ENCODE measurements at places on chromosomes 2 and 18.
A peak's percentile ranks its signal among the peaks of the same experiment; 100 is the strongest.

- DNase-seq, result no peak
These were observed 95.0 kb downstream of the MBP start for GRCh38 chr18:77037567-77037966.

DNA sequence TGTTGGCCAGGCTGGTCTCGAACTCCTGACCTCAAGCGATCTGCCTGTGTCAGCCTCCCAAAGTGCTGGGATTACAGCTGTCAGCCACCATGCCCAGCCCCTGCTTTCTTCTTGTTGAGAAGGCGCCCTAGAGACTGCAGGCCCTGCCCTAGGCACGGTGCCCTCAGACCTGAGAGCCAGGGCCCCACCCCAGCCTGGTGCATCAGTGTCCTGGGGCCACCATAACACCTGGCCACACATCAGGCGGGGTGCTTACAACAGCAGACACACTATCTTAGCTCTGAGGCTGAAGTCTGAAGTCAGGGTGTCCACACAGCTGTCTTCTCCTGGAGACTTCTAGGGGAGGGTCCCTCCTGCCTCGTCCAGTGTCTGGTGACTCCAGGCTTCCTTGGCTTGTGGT is 120.6 kb downstream of the NDUFA10 start:
- DNase-seq, result no peak

GRCh38 chr2:230908595-230909191 is 16.3 kb downstream of the GPR55 start:
- peak; percentile 11 for DNase-seq

DNA sequence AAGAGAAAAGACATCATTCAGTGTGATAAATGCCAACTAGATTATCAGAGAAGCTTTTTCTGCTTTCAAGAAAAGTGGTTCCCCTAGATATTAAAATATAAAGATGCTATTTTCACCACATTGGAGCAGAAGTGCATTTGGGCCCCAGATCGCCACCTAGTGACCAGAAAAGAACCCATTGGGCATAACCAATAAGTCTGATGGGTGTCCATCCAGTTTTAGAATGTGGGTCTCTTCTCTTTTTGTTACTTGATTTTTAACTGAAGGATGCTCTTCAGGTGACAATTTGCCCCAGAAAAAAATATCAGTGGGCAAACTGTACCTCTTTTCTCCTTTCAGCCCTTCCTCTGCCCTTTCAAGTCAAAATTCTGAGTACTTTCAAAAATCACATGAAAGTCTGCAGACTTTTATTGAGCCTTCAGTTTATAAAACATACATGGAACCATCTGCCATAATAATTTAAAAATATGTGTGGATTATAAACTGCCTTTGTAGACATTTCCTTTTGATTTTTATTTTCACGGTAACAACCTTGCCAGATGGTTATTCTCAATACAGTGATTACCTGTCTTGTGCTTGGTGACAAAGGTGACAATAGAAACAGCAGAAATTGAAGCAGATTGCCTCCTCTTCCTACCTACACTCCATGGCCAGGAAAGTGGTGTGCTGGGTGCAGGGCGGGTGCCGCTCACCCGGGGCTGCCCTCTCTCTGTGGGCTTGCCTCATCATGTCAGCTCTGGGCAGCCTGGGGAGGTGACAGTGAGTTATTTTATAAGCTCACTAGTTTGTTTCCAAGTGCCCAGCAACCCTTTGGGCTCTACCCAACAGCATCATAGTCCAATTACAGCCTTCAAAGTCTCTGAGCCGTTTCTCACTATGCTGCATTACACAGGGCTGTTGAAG is 124.5 kb downstream of the DCDC2C start:
- no peak for DNase-seq

DNA sequence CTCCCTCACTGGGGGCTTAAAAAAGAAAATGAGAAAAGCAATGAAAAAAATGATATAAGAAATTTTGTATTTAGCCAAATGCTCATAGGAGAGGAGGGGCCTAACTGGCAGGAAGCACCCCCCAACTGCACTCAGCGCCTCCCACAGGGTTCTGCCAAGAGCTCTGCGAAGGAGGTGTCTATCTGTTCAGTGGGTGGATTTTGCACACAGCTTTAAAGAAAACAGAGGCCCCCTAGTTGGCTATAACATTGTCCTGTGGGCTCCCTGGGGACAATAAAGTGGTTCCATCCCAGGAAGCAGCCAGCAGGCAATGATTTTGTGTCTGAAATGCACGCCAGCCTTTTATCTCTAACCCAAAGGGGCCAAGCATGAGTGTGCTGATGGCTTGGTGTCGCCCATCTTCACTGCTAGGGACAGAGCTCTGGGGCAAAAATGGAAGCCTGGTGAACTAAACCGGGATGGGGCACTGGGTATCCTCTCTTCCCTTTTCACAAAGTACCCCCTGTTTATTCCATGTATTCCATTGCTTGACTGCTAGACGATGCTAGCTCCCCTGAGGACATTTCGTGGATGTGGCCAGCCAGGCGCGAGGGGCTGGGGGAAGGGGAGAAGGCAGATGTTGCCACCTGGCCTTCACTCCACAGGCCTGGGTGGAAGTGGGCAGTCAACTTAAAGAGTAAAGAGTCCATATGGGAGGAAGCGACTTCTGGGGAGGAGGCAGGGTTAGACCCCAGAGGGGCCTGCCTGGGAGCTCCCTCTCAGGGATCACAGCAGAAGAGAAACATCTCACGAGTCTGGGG is 205.7 kb downstream of the CYP26B1 start:
- peak; percentile 65 for DNase-seq

GRCh38 chr18:71028285-71028762 is 739.5 kb downstream of the SOCS6 start:
- no peak for DNase-seq

DNA sequence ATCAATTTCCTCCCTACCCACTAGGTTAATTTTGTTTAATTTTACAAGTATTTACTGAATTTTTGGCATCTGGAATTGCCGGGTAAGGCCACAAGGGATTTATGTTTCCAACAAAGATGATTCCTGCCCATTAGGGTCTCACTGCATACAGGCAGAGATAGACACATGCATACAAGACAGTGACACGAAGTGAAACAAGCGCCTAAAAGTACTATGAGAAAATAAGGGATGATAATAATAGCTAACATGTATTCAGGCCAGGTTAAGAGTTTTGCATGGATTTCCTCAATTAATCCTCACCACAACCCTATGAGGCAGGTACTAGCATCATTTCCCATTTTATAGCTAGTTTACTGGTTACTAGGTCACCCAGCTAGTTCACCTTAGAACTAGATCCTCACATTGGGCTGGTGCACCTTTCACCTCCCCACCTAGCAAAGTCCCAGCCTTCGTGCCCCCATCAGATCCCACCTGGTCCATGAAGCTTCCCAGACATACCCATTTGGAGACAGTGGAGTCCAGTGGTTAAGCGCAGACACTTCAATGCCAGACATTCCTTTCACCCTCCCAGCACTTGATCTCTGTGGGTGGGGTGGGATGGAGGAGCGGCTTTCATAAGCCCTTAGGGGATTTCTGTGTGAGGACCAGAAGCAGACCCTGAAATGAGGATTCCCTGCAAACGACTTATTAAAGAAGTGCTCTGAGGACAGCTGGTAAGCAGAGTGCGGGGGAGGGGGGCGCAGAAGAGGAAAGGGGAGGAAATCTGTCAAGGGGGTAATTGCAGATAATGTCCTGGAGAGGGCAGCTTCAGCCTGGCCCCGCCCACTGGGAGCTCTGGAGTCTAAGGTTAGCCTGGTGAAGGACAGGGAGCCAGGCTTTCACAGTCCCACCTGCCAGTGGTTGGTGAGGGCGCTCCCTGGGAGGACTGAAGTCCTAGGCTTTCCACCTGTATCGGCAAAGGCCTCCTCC is 5.8 kb upstream of the DGUOK start:
- no peak for DNase-seq

DNA sequence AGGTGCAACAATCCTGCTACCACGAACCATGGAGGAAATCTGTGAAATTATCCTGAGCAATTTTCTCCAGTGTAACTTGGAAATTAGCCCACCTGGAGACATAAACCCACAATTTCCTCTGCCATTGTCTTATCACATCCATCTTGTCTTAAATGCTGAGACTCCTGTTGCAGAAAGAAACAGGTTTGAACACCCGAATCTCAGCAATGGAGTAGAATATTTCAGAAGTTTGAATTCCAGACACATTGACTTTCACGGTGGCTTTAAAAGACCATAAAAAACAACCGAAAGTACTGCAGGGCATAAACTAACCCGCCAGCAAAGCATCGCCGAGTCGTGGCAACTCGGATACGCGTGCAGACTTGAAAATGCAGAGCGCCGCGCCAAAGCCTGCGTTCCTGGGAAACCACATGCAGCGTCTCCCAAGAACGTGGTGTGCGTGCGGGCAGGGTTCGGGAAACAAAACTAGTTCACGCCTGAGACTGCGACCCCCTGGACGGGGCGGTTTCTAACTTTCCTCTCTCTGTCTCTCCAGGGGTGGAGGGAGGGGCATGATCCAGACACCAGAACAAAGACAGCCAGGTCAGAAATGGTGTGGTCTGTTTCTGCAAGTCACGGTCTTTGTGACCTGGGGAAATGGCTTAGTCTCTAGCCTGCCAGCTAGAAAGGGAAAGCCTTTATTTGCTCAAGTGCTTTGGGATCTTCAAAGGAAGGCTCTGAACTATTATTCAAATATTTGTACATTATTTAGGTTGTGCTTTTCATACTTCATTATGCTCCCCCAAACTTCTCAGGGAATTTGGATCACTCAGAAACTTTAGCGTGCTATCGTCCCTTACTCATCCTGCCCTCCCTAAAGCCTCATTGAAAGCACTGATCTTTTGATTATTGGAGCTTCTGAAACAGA is 26.9 kb upstream of the KCTD1 start:
- DNase-seq, result peak; percentile 46

GRCh38 chr2:239438368-239438767 is 37.5 kb upstream of the HDAC4 start:
- DNase-seq, result no peak

GRCh38 chr2:95670686-95671085 is 78.9 kb downstream of the TRIM43 start:
- DNase-seq, result no peak

DNA sequence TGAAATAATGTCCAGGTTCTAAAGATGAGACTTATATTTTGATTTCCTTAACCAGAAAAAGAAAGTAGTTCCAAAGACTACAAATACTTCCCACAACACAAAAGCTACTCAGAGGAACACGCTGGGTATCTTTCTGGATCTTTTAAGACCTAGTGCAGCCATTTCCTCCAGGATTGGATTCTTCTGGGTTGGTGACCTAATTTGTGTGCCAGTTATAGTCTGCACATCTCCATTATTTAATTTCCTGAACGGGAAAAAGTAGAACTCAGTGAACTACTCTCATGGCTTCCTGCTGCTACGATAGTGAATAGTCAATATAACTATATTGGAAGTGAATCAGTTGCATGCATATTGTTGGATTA is 1.5 kb downstream of the TMEM87B start:
- DNase-seq, result no peak

GRCh38 chr2:79935771-79936657 is 368.5 kb downstream of the LRRTM1 start:
- peak; percentile 54 for DNase-seq

DNA sequence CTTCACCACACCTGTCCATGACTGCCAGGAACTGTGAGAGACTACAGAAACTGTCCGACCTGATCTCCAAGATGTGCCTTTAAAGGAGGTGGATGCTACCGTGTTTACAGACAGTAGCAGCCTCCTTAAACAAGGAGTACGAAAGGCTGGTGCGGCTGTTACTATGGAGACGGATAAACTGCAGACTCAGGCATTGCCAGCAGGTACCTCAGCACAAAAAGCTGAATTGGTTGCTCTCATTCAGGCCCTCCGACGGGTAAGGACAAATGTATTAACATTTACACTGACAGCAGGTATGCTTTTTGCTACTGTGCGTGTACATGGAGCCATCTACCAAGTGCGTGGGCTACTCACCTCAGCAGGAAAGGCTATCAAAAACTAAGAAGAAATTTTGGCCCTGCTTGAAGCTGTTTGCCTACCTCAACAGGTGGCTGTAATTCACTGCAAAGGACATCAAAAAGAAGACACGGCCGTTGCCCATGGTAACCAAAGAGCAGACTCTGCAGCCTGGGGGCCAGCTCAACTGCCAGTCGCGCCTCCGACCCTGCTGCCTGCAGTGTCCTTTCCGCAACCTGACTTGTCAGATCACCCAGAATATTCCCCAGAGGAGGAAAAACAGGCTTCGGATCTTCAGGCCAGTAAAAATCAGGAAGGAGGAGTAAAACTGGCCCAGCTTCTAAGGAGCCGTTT is 30.9 kb downstream of the SKA1 start:
- no peak for DNase-seq

GRCh38 chr2:219830353-219830738 is 202.9 kb downstream of the SLC4A3 start:
- no peak for DNase-seq

- no peak for DNase-seq
These were observed 158.9 kb downstream of the NEB start for GRCh38 chr2:151575338-151575737.

- no peak for DNase-seq
These were observed 4.6 kb downstream of the SP140 start for GRCh38 chr2:230230087-230230486.

DNA sequence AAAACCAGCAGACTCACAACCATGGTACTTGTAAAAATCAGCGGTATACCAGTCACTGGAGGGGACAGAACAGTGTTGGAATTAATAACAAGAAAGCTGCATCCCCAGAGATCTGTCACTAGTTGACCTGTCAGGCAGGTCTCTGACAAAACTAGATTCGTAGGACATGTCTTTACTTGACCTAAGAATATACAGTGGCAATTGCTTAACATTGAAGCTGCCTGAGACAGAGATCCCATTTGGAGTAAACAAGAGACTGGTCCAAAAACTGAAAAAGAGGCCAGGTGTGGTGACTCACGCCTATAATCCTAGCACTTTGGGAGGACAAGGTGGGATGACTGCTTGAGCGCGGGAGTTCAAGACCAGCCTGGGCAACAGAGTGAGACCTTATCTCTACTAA is 7.2 kb upstream of the SS18 start:
- no peak for DNase-seq

DNA sequence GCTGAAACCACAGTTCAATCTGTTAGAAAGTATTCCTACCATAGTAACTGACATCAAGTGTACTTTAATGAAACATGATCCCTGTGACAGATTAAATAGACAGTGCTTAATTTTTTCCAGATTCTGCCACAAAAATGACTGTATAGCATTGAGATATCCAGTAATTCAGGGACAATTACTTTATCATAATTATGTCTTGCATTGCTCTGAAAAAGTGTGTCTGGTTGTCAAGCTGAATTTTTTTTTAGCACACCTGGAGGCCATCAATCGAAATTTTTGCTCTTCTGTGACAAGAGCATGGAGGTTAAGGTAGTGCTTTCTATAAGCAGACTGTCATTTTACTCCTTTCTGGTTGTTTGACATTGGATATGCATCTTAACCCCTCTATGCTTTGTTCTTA is 1083.8 kb upstream of the NRXN1 start:
- no peak for DNase-seq

DNA sequence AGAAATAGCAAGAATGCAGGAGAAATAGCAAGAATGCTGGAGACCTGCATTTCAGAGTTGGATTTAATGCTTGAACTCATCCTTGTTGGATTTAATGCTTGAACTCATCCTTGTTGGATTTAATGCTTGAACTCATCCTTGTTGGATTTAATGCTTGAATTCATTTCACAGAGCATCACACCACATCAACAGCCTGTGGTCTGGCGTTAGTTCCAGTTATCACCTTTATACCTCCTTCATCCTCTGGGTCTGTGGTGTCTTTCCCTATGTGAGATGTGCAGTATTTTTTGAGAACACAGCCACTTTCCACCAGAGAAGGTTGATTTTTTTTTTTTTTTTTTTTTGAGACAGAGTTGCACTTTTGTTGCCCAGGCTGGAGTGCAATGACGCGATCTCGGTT is 546.4 kb upstream of the SOX11 start:
- DNase-seq, result no peak

Data from femur (tissue), 1 donor.